ENCODE measurements at places on chromosomes 5 and 9.

GRCh38 chr5:122400341-122400740 is 88.3 kb downstream of the SNCAIP start:
- no peak for DNase-seq

GRCh38 chr5:61023131-61023530 is 78.1 kb downstream of the NDUFAF2 start:
- no peak for DNase-seq

GRCh38 chr5:151271336-151271735 is 18.4 kb downstream of the GM2A start:
- no peak for DNase-seq

GRCh38 chr5:62326702-62327101 is 20.7 kb downstream of the KIF2A start:
- no peak for DNase-seq

- no peak for DNase-seq
Observed at GRCh38 chr5:68533051-68533450, 317.5 kb downstream of the PIK3R1 start.

- DNase-seq: no peak
Observed at GRCh38 chr5:56039985-56040384, 45.2 kb upstream of the IL6ST start.

- DNase-seq: no peak
Observed at GRCh38 chr5:126610616-126611015, 9.9 kb downstream of the PHAX start.

Data from Karpas-422 (cell line).